Upper lobe of left lung (tissue), 6 donors: ENCODE measurements at places on chromosomes 6 and 20. TPM values are rescaled to one million over a fixed set of nuclear protein-coding genes. Genes with fewer than 3 reads are reported as not detected.

The COL12A1 gene
- total RNA-seq = 97.9 TPM

The ID1 gene
- total RNA-seq = 786 TPM

The RFX6 gene
- 0.11 TPM for total RNA-seq

The C20orf202 gene
- total RNA-seq = 0.91 TPM

GRCh38 chr20:4135385-4136077, 120.2 kb upstream of the RNF24 start:
- H3K4me3 ChIP-seq = no peak overlapping the region
- no peaks in the 10 kb centered on the region for H3K36me3 ChIP-seq
- no peak overlapping the region for H3K27ac ChIP-seq
- no peaks in the 10 kb centered on the region for H3K4me1 ChIP-seq
- no peak for DNase-seq

DNA sequence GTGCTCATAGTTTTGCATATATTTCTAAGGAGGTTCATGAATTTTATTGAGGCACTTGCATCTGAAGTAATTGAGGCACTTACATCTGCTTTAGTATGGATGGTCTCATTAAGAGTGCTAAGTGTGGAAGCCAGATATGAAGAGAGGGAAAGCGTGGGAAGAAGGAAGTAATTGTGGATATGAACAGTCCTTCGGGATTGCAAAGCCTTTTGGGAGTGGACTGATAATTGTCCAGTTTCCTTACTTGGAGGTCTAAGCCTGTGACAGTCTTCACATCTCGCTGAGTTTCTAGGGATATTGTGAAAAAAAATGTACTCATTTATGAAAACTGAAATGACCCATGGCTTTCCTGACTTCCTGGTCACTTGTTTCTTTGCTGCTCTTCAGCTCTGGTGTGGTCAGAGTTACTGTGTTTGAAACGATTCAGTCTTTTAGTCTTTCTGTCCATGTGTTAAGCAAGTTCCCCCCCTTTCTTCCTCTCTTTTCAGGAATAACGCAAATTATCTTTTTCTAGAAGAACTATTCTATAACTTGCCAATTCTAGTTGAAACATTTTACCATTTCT, 137.3 kb downstream of the ZFAND3 start:
- H3K4me3 ChIP-seq = no peak overlapping the region
- H3K36me3 ChIP-seq = no peaks in the 10 kb centered on the region
- H3K4me1 ChIP-seq = peaks cover 17% of the 10 kb centered on the region
- no peaks in the 10 kb centered on the region for H3K27me3 ChIP-seq
- no peak for DNase-seq
- no peak overlapping the region for H3K27ac ChIP-seq

- H3K36me3 ChIP-seq = no peaks in the 10 kb centered on the region
- H3K4me3 ChIP-seq = no peak overlapping the region
- no peak overlapping the region for H3K27ac ChIP-seq
- no peaks in the 10 kb centered on the region for H3K4me1 ChIP-seq
- H3K27me3 ChIP-seq = no peaks in the 10 kb centered on the region
- DNase-seq = no peak
Measured at GRCh38 chr6:41650120-41650519, 11.9 kb downstream of the MDFI start.

GRCh38 chr6:13848522-13849150, 34.3 kb upstream of the MCUR1 start:
- DNase-seq = no peak
- H3K4me3 ChIP-seq = no peak overlapping the region
- H3K4me1 ChIP-seq = no peaks in the 10 kb centered on the region
- H3K27me3 ChIP-seq = no peaks in the 10 kb centered on the region
- H3K27ac ChIP-seq = no peak overlapping the region

DNA sequence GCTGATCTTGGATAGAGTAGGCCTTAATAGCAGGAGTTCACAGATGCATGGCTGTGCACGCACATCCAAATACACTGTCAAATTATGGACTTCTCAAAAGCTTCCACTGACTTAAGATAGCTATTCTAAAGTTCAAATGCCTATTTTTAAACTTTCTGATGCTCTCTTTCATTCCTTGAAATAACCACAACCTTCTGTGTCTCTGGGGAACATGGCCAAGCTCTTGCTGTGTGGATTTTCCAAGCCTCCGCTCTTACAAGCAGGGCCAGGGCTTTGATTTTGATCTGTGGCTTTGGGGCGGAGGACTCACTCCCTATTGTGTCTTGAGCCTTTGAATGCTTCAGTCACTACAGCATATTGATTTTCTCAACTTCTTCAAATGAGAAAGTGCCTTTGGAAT, 35.7 kb upstream of the SNRPB2 start:
- H3K4me3 ChIP-seq = no peak overlapping the region
- no peak overlapping the region for H3K27ac ChIP-seq
- H3K4me1 ChIP-seq = no peaks in the 10 kb centered on the region
- DNase-seq = no peak
- no peaks in the 10 kb centered on the region for H3K27me3 ChIP-seq

DNA sequence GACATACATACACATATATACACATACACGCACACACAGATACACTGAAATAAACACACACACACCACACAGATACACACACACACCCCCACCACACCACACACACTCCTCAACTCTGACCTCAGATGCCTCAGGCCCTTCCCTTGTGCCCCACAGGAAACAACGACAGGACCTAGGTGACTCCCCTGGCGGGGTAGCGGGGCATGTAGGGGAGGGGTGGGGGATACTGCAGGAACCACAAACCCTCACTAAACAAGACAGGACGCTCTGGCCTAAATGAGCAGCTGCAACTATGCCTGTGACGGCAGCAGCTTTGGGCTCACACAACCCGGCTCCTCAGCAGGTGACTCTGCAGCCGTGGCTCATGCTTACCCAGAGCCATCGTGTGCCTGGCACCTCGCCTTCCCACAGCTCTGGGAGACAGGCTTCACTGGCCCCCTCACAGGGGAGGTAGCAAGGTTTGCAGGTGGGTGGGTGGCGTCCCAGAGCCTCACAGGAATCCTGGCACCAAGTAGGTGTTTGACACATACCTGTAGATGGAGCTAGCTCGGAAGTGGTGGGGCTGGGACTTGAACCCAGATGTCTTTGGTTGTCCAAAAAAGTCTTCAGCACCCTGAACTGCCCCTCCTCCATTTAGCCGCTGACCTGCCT, 100.8 kb downstream of the GRM4 start:
- no peak overlapping the region for H3K27ac ChIP-seq
- H3K4me3 ChIP-seq = no peak overlapping the region
- no peaks in the 10 kb centered on the region for H3K36me3 ChIP-seq
- H3K27me3 ChIP-seq = no peaks in the 10 kb centered on the region
- no peaks in the 10 kb centered on the region for H3K4me1 ChIP-seq
